ENCODE measurements at places on chromosomes 4 and X.

- DNase-seq = no peak
Observed at GRCh38 chr4:101727238-101727637, 63.3 kb upstream of the BANK1 start.

DNA sequence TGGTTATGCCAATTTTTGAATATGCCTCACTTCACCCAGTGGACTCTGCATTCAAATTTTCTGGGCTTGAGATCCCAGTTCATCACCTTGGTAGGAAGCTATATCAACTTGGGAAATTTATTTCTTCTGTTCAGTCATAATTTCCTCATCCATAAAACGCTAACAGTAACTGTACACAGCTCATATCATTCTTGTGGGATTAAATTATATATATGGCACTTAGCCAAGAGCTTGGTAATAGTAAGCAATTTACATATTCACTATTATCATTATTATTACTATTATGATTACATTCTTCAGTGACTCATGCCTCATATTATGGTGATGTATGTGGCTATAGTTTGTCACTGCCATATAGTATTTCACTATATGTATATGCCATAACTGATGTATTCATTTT is 177.6 kb downstream of the CPE start:
- DNase-seq = no peak

DNA sequence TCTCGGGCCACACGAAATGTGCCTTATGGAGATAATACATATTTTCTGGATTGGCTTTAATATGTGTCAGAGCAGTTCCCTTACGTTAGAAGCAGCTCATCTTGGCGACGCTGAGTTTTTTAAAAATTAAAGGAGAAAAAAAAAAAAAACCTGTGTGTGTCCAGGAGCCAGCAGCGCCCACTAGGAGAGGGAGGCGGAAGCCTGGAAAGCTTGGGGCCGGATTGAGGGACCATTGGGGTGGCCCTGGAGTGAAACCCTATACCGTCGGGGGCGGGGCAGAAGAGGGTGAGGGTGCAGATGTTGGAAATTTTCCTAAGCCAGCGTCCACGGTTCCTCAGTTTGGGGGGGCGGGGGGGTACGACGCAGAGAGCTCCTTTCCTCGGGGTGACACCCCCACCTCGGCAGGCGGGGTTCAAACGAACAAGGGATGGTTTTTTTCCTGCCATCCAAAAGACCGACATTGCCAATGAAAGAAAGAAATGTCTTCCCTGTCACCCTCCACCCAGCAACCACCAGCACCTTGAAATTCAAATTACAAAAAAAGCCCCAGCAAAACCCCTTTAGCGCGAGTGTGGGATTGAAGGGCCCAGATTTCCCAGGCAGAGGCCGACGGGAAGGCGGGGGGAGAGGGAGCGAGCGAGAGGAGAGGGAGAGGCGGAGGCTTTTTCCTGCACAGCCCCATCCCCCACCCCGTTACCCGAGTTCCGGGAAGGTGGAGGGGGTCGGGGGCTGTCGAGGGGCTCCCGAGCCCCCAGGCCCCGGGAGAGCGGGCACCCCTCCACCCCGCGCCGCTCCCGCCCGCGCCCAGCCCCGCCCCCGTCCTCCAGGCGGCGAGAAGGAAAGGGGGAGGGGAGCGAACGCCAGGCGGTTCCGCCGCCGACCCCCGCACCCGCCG is 859 bp downstream of the SMARCA1 start:
- DNase-seq = no peak

DNA sequence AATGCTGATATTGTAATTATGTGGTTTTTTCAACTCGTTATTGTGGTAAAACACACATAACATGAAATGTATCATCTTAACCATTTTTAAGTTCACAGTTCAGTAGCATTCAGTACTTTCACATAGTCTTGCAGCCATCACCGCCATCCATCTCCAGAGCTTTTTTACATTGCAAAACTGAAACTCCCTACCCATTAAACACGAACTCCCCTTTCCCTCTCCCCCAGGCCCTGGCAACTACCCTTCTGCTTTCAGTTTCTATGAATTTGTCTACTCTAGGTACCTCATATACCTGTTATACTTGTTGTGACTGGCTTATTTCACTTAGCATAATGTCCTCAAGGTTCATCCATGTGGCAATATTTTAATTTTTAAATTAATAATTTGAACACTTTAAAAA is 380.6 kb downstream of the MAPK10 start:
- no peak for DNase-seq

DNA sequence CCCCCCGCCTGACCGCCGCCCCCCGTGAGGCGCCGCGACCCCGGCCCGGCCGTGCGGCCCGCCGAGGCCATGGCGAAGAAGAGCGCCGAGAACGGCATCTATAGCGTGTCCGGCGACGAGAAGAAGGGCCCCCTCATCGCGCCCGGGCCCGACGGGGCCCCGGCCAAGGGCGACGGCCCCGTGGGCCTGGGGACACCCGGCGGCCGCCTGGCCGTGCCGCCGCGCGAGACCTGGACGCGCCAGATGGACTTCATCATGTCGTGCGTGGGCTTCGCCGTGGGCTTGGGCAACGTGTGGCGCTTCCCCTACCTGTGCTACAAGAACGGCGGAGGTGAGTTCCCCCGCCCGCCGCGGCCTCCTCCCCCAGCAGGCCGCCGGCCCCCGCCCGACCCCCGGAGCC is 780 bp downstream of the SLC6A8 start:
- no peak for DNase-seq

DNA sequence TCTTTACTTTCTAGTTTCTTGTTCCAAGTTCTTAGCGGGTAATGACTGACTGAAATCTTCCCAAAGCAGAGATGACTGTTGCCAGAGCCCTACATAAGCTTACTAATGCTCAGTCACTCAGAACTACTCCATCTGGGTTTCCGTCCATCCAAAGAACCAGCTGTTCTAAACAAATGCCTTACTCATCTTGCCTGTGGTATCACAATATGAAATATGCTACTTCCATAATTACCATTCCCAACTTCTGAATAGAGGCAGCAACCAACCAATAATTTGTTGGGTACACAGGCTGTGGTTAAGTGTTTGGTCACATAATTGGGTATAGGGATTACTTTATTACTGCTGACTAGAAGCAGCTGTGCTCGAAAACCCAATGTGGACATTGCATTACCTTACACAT is 930.2 kb upstream of the DIAPH2 start:
- no peak for DNase-seq

- DNase-seq = no peak
Observed at GRCh38 chrX:150926304-150926703, 27.8 kb upstream of the CD99L2 start.

- DNase-seq = no peak
Observed at GRCh38 chrX:119880552-119881437, 9.2 kb downstream of the NDUFA1 start.

- DNase-seq = no peak
Observed at GRCh38 chrX:16828124-16828908, 41.8 kb downstream of the RBBP7 start.

DNA sequence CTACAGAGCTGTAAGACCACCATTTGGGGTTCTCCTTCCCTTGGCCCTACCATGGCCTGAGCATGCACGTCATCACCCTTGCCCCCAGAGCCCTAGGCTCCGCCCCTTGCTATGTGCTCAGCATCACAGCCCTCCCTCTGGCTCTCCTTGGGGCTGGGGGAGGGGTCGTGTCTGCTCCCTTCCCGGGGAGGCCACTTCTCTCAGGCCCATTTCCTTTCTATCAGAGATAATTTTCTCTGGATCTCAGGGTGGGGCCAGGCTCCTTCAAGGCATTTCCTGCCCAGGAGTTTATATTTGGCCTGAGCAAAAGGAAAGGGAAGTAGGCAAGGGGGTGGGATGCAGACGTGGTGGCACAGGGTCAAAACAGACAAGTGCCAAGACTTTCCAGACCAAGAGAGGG is 55.9 kb downstream of the STARD8 start:
- no peak for DNase-seq

DNA sequence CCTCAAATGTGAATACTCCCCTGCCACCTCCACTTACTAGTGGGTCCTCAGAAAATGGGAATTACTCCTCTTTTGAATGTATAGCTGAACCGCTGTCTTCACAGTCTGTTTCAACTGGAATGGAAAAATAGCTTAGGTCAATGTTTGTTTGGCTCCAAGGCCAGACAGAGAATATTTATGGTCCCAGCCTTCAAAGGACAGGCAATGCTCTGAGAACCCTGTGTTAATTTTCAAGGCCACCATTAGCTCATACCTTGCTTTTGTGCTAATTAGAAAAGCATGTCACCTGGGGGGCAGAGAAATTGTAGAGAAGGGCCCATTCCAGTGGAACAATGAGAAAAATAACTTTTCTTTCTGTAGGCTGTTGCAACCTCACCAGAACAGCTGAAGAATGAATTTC is 4.6 kb upstream of the MORF4L2 start:
- no peak for DNase-seq

DNA sequence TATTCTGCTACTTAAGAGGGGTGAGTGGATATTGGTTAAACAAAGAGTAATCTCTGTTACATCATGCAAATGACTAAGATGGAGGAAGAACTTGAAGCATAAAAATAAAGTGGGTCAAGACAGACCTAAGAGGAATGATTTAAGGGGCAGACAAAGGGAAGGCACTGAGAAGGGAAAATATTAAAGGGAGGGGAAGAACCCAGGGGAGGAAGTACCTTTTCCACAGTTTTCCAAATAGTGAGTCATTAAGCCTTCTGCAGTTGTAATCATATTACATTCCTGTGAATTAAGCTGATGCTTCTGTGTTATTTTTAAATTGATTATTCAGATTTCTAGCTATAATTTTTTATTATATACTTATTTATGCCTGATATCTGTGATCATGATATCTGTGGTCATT is 253.3 kb downstream of the CENPC start:
- no peak for DNase-seq

DNA sequence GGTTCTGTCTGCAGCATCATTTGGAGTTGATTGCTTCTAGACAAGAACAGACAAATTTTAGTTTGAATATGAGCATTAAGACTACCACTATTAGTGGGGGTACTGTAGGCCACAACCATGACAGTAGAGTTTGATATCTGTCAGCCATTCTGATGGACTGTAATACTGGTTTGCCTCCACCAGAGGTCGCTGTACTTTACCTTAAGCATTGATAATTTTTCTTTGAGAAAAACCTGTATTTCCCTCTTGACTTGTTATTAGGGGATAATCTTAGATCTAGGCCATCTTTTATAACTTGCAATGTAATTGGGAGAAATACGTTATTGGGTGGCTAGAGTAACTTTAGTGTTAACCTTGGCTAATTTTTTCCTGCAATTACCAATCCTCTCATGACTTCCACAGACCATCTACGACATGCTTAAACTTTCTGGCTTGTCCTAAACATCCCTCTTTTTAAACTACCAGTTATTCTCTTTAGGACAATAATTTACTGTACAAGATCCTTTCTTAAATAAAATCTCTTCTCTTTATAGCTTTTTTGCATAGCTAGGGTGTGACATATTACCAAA is 562.4 kb downstream of the MAGEB5 start:
- no peak for DNase-seq

GRCh38 chrX:11929476-11929875 is 171.4 kb downstream of the MSL3 start:
- DNase-seq = no peak

DNA sequence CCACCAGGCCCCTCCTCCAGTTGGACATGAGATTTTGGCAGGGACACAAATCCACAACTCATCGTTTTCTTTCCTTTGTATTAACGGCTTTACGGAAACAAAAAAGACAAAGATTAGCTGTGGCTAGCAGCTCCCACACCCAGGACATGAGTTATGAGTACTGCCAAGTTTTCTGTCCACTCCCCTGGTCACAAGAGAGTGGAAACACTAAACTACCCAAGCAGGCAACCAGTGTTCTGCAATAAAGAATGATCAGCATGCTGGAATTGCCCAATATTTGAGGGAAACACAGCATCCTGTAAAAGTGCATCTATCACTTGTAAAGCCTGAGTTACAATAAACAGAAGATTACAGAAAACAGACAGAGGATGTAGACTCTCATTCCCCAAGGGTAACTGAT is 358.4 kb downstream of the NLGN4X start:
- DNase-seq = no peak

DNA sequence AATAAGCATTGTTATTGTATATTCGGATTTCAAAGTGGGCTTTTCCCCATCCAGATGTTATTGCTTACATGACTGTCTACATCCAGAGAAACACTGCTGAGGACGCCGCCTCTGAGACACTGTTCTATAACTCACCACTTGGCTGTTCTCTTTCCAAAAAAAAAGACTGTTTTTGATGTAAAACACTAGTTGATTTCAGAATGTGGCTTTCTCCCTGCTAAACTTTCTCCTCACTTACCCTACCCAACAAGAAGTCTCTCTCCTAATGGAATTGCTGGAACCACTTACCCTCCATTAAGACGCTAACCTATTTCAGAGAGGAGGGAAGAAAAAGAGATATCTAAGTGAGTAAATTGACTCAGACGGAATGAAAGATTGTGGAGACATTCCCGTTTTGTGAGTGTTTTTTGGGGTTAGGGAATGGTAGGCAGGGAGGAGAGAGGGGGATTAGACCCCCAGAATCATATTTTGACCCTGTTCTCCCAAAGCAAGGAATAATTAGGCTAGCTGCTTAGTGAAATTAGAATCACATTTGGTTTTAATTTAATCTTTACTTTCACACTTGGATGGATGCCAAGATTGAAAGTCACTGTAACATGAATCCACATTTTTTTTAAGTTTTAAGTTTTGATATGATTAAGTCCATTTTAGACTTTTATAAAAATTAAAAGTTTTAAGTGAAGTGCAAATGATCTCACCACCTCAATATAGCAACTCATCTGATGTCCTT is 174.9 kb downstream of the CHIC2 start:
- no peak for DNase-seq

GRCh38 chrX:45745479-45745878 is 544.8 kb upstream of the DIPK2B start:
- no peak for DNase-seq

GRCh38 chr4:62806816-62807215 is 1602.4 kb downstream of the TECRL start:
- no peak for DNase-seq

DNA sequence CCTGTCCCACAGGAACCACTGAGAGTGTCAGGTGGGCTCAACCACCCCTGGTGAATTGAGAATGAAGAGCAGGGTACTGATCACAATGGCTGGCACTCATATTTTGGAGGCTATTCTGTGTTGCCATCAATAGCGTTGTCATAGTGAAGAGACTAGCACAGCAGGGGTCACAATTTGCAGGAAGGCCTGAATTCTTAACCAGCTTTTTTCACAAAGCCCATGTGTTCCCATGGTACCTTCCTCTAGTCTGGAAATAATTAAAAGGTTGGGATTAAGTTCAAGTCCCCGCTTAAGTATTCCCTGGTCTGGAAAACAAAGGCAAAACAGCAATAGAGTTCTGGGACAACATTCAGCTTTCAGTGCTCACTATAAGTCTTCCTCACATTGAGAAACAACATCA is 1051.7 kb downstream of the C4orf33 start:
- DNase-seq = no peak

DNA sequence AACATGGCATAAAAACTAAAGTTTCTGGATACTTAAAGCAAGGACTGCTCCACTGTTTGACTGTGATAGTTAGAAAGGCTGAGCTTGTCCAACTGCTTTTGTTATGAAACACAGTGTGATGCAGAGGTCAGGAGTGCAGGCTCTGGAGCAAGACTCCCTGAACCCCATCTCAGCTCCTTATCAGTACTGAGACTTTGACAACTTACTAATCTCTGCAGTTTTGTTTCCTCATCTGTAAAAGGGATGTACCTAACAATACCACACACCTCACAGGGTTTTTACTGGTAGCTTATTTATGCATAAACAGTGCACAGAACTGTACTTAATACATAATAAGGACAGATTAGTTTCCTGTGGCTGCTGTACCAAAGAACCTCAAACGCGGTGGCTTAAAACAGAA is 804.3 kb downstream of the FSTL5 start:
- DNase-seq = no peak

GRCh38 chr4:141652161-141652778 is 15.9 kb downstream of the IL15 start:
- DNase-seq = no peak

Measured in stimulated activated CD8-positive, alpha-beta memory T cell treated with anti-CD3 and anti-CD28 coated beads, Interleukin-4, amount 100 ng/mL, for 24 hours (primary cell).